ENCODE measurements at places on chromosomes 6 and 20. TPM values are rescaled to one million over a fixed set of nuclear protein-coding genes. Genes with fewer than 3 reads are reported as not detected.

Gene MATN4
- 0.14 TPM for total RNA-seq

DNA sequence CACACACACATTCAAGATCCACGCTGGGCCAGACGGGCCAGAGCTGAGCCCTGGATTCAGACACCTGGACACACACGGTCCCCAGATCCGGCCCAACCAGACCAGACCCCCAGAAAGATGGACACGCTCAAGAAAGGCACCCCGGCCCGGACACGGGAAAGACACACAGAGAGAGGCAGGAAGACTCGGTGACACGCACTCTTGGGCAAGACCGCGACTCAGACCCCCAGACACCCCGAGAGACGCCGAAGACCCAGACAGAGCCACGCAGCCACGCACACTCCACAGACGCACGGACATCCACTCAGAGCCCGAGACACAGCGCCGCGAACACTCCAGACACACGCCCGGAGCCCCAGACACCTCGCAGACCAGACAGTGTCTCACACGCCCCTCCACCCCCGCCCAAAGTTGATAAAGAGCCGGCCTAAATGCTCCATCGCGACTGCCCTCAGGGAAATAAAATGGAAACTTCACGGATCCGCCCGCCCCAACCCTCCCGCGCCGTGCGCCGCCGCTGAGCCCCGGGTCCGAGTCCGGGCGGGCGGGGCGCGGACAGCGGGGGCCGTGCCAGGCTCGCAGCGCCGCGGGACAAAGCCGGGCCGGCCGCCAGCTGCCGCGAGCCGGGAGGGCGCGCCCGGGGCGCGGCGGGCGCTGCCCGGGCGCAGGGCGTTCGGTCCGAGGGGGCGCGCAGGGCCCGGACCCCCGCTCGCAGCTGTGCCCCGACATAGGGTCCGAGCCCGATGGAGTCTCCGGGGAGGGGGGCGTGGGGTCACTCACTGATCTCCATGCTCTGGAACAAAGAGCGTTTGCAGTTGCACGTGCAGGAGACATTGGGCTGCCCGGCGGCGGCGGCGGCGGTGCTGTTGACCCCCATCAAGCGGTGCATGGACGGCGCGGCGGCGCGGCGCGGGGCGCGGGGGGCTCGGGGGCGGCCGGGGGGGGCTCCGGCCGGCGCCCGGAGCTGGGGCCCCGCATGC lies 831 bp downstream of the PMEPA1 start:
- DNase-seq, result no peak
- H3K36me3 ChIP-seq, result no peaks in the 10 kb centered on the region
- peak overlapping the region; percentile 11 for H3K27ac ChIP-seq
- H3K4me1 ChIP-seq, result peaks cover 12% of the 10 kb centered on the region
- peak overlapping the region; percentile 72 for H3K4me3 ChIP-seq

GRCh38 chr6:131792091-131792496 lies 15.7 kb upstream of the ENPP1 start:
- peaks cover 6% of the 10 kb centered on the region for H3K27me3 ChIP-seq
- H3K4me1 ChIP-seq, result peaks cover 10% of the 10 kb centered on the region
- no peak overlapping the region for H3K27ac ChIP-seq
- no peak for DNase-seq

GRCh38 chr6:85449388-85449817 lies 480 bp upstream of the NT5E start:
- no peaks in the 10 kb centered on the region for H3K36me3 ChIP-seq
- H3K4me3 ChIP-seq, result peak overlapping the region; percentile 96
- H3K4me1 ChIP-seq, result peaks cover 52% of the 10 kb centered on the region
- no peaks in the 10 kb centered on the region for H3K27me3 ChIP-seq
- no peak for DNase-seq

Gene ME1
- 0.88 TPM for total RNA-seq
